ENCODE measurements at places on chromosomes 16 and 17.
A peak's percentile ranks its signal among the peaks of the same experiment; 100 is the strongest.

GRCh38 chr17:78291944-78292910 lies 60.8 kb downstream of the TMEM235 start:
- no peak for DNase-seq

DNA sequence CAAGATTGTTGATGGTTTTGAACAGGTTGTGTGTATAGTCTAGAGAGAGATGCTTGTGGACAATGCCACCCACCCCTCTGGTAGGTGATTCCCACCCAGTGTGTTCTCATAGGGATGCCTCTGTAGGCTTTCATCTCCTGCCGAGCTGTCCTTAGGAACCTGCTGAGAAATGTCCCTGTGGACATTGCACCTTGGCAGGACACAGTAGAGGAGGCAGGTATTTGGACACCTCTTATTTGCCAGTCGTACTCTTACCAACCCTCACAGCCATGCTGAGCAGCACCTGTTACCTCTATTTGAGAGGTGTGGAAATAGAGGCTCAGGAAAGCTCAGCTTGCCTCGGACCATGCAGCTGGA lies 33.2 kb downstream of the EPN2 start:
- no peak for DNase-seq

- DNase-seq: no peak
Measured at GRCh38 chr17:57943140-57943539, 12.1 kb downstream of the CUEDC1 start.

- DNase-seq: no peak
Measured at GRCh38 chr16:54253118-54253517, 33.5 kb downstream of the IRX3 start.

DNA sequence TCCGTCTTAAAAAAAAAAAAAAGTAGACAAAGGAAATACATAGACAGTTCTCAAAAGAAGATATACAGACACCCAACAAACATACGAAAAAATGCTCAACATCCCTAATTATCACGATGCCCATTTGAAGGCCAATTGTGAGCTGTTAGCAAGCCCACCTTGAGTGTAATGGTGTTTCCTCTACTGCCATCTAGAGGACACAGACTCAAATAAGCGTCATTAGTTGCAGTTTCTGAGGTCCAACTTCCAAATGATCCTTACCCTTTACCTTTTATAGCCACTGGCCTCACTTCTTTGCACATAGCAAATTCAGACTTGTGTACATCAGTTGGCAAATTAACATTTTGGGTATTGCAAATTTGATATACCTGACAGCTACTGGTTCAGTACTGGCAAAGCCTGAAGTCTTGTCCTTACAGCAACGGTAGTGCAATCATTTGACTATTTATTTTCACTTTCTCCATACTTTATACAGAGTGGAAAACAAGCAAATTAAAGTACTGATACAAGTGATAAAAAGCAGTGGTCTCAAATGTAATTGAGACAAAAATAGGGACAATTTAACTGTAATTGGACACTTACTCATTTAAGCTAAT lies 536.3 kb upstream of the EEF2KMT start:
- DNase-seq: no peak

DNA sequence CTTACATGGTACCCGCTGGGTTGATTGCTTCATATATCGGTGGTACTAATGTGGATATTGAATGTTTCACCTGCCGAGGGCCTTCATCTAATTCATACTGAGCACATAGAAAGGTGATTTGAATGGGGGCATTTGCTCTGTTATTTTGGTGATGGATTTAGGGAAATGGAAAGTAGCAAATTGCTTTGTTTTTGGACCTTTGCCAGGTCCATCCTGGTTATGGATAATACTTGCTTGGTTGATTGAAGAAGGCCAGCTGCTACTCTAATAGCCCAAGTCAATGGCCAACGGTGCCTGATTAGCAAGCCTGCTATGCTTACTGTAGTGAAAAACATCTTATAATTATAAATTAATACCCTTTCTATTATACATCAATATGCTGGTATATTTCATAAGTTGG lies 253.6 kb downstream of the CDH13 start:
- DNase-seq: no peak

DNA sequence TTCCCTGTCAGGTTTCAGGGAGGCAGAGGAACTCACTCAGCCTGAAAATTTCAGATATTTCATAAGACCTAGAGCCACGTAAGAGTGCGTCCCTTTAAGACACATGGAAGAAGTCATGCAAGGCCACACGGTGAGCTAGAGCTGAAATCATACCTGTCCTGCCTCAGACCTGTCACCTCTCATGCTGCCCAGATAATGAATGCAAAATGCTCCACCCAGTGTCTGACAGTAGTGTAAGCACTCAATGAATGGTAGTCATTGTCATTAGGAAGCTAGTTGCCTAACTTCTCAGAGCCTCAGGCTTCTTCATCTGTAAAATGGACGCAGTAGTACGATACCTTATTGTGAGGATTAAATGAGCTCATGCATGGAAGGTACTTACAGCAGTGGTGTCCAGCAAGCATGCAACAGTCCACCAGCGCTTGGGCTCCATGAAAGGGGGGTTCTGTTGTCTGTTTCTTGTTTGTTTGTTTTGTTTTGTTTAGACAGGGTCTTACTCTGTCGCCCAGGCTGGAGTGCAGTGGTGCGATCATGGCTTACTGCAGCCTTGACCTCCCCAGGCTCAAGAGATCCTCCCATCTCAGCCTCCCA lies 60.7 kb downstream of the WSB1 start:
- DNase-seq: no peak

- no peak for DNase-seq
Measured at GRCh38 chr16:54063279-54063773, 223.3 kb downstream of the IRX3 start.

GRCh38 chr17:17539591-17539990 lies 43.4 kb upstream of the RASD1 start:
- DNase-seq: no peak

- DNase-seq: no peak
Measured at GRCh38 chr17:38358586-38359513, 7.2 kb downstream of the SOCS7 start.

- DNase-seq: no peak
Measured at GRCh38 chr17:79566251-79566955, 44.4 kb downstream of the RBFOX3 start.

- peak; percentile 55 for DNase-seq
Measured at GRCh38 chr17:45640141-45640850, 143.8 kb upstream of the CRHR1 start.

DNA sequence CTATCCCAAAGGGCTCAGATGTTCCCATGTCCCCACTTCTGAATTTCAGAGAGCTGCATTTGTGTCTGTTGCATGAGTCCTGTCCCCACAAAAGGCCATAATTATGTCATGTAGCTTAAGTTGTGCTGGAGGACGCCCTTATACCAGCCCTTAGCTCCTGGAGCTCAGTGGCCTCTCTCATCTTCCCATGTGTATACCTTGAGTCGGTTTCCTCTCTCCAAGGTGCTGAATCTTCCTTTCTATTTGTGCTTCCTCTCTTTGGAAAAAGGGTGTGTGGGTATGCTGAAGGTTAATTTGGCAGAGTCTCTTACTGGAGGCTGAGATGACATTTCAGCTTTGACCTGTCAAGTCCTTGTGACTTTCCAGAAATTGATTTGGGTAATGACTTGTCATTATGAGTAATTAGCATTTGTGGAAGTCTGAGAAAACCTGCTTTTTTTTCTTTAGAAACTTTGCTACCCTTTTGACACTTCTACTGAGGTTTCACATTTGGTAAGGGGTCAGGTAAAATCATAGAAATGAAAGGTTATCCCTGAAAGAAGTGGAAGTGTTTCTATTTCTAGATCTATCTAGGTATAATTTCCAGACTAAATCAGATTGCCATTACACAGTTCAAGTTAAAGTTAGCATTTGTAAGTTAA lies 185.4 kb downstream of the ABCC12 start:
- DNase-seq: no peak

GRCh38 chr17:41322903-41323895 lies 7.7 kb upstream of the KRTAP17-1 start:
- no peak for DNase-seq

DNA sequence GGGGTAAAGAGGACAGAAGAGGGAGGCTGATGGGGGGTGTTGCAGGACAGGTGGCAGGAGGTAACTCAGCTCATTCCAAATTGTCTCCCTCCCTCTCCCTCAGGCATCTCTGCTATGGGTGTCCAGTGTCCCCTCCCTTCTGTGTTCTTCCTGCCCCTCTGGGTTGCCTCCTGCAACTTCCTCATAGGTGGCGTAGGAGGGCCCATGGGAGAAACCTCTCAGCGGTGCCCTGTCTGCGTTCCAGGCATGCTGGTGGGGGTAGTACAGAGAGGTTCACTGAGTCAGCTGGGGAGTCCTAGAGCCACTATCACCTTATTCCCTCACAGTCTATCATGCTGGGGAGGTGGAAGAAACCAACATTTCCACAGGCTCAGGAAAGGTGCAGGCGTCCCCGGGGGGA lies 14.7 kb upstream of the ODF4 start:
- DNase-seq: no peak

- no peak for DNase-seq
Measured at GRCh38 chr17:51793686-51794085, 364.8 kb downstream of the CA10 start.

- no peak for DNase-seq
Measured at GRCh38 chr17:7853691-7854038, 1.2 kb upstream of the TMEM88 start.

DNA sequence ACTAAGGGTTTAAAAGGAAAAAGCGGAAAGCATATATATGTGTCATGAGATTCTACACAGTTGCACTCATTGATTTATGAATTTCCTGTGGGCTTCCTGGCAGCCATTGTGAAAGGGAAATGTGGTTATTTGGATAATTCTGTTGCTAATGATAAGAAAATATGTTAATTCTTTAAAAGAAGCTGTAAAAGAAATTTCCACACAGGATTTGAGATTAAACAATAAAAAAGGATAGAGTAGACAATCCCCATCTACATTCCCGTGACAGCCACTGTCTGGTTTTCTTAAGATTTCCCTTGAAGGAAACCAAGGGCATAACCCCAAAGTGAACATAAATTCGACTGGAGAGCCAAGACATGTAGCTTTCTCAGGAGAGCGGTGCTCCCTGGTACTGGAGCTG lies 397.5 kb downstream of the CPPED1 start:
- no peak for DNase-seq

- DNase-seq: no peak
Measured at GRCh38 chr16:58948244-58948643, 214.1 kb upstream of the GOT2 start.

- no peak for DNase-seq
Measured at GRCh38 chr16:86665319-86665675, 86.9 kb downstream of the FOXL1 start.

DNA sequence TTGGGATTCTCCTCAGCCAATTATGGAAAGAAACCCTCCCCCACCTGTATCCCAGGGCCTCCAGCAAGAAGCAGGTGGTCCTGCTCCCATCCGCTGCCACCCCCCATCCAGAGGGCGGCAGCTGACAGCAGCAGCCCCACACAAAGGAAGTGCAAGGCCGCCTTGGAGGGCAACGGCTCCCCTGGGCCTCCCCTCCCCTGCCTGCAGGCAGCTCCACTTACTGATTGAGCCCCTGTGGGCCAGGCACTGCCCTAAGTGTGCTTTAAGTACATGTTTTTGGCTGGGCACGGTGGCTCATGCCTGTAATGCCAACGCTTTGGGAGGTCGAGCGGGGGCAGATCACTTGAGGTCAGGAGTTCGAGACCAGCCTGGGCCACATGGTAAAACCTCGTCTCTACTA lies 257.6 kb downstream of the PARN start:
- no peak for DNase-seq

DNA sequence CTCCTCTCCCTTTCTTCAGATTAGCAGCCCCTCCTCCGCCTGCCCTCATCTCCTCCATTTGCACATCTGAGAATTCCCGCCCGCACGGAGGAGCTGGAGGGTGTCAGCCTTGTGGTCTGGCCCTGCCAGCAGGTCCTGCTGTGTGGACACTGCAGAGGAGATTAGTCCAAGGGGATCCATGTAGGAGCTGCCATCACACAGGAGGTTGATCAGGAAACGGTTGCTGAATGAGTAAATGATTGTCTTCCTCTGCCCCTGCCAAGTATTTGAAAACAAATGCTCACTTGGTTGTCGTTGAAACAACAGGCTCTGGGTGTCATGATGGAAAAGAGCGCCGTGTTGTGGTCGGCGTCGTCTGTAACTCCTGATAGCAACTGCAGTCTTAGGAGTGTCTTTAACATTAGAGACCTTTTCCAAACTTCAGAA lies 63.8 kb upstream of the CHMP6 start:
- no peak for DNase-seq

GRCh38 chr17:72258711-72259110 lies 137.9 kb downstream of the SOX9 start:
- no peak for DNase-seq

DNA sequence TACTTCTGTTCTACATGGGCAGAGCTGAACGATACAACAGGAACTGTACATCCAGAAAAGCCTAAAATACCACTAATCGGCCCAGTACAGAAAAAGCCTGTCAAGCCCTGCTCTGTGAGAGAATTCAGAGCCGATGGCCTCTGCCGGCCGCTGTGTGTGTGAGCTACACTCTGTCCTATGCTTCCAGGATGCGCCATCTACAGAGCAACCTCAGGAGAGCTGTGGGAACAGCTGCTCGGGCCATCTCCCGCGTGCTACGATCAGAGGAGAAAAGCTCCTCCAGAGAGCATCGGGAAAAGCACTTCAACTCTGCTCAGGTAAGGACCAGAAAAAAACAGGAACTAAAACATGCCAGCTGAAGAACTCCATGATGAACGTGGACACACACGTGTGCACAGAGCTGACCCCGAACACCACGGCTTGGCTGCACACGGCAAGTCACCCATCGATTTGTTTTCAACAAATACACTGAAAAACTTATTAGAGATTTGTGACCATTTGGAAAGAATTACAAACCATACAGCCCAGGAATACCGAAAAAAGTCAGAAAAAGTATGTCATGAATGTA lies 115.9 kb downstream of the ANKRD11 start:
- DNase-seq: no peak

DNA sequence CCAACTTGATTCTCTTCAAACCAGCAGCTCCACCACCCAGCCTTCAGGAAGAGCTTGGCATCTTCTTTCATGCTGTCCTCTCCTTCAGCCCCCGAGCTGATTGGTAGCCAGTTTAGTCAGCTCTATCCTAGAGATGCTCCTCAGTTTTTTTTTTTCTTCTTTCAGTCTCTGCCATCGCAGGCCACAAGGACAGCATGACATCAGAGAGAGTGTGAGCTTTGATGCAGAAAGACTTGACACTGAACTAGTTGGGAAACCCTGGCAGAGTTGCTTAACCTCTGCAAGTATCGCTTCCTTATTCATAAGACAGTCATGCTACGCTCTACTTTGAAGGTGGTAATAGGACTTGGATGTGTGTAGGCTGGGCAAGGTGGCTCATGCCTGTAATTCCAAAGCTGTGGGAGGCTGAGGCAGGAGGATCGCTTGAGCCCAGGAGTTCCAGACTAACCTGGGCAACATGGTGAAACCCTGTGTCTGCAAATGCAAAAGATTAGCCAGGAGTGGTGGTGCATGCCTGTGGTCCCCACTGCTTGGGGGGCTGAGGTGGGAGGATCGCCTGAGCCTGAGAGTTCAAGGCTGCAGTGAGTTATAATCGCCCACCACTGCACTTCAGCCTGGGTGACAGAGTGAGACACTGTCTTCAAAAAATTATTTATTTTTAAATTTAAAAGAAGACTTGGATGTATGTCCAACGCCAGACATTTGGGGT lies 2.6 kb downstream of the CD300LB start:
- no peak for DNase-seq

- DNase-seq: no peak
Measured at GRCh38 chr17:66762276-66762675, 72.6 kb upstream of the CACNG5 start.

GRCh38 chr17:41656249-41657023 lies 32.1 kb upstream of the KRT17 start:
- no peak for DNase-seq
